OCI-LY7 (cell line): ENCODE measurements at places on chromosomes 7 and 10. TPM values are rescaled to one million over a fixed set of nuclear protein-coding genes. Genes with fewer than 3 reads are reported as not detected.

Gene PLEKHS1
- not detected in 2 replicates for total RNA-seq

Gene C7orf33
- not detected in 2 replicates for total RNA-seq

DNA sequence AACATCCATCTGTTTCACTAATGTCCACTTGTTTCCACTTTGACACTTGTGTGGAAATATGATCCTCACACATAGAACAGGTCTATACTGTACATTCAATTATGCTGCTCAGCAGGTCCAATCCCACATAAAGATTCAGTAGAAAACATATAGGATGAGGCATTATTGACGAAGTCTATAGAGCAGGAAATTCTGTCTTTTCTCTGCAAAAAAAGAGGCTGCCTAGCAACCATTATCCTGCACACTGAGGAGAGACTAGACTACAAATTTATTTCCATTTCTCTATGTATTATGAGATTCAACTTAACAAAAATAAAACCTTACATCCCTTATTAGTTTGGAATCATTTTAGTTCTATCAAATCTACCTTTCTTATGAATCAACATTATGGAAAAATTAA is 204.6 kb upstream of the POM121L12 start:
- DNase-seq, result no peak

DNA sequence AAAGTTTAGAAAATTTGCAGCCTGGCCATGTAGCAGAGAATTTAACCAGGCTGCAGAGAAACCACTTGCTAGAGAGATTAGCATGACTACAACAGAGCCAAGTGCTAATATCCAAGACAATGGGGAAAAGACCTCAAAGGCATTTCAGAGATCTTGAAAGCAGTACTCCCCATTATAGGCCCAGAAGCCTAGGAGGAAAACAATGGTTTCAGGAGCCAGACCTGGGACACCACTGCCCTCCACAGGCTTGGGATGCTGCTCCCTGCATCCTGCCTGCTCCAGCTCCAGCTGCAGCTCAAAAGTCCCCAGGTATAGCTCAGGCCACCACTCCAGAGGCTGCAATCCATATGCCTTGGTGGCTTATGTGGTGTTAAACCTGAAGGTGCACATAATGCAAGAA is 101.5 kb upstream of the TMEM72 start:
- no peak for DNase-seq

GRCh38 chr7:155422599-155423336 is 35.2 kb upstream of the EN2 start:
- no peak for DNase-seq

DNA sequence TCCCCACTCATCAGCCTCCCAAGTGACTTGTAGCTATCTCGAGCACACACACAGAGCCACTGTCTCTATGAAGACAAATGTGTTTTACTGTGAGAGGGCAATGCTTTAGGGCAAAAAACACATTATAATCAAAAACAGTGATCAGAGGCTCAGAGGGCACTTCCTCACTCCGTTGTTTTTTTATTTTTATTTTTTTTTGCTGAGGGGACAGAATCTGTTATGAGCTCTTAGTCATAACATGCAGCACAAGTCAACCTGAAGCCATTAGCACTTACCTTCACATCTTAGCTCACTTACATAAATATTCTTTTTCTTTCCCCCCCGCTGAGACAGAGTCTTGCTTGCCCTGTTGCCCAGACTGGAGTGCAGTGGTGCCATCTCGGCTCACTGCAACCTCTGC is 157.7 kb downstream of the CALN1 start:
- DNase-seq, result no peak

GRCh38 chr7:93957767-93958166 is 36.2 kb downstream of the GNG11 start:
- DNase-seq, result no peak

- DNase-seq, result no peak
Observed at GRCh38 chr7:79241288-79242060, 212.0 kb downstream of the MAGI2 start.

DNA sequence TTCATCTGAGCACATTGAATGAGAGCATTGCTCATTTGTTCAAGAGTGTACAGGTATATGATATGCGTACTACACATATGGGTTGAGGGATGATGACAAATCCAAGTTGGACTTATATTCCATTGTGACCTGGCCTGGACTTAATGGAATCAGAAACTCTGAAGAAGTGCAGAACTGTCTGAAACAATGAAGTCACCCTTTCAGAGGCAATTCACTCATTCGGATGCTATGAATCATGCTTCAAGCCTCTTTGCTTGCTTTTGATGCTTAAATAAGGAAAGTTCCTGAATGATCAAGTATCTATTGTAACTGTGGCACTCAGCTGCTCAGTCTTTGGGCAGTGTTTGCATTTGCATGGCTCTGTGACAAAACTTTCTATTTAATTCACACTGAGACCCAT is 93.4 kb downstream of the ZNF365 start:
- DNase-seq, result no peak

- no peak for DNase-seq
Observed at GRCh38 chr7:8500286-8500685, 66.9 kb downstream of the NXPH1 start.

DNA sequence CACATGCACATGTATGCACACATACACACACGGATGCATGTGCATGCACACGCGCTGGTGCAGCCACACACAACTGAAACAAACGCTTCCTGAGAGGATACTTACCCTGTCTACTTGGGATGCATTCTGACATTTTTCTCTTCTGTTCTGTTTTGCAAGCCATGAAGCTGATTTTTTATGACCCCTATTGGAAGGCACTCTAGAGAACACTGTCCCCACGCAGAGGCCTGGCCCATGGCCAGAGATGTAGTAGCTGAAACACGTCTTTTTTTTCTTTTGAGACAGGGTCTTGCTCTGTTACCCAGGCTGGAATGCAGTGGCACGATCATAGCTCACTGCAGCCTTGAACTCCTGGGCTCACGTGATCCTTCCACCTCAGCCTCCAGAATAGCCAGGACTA is 47.9 kb downstream of the VWA2 start:
- DNase-seq, result no peak

- DNase-seq, result no peak
Observed at GRCh38 chr10:35819736-35820135, 177.6 kb upstream of the FZD8 start.

DNA sequence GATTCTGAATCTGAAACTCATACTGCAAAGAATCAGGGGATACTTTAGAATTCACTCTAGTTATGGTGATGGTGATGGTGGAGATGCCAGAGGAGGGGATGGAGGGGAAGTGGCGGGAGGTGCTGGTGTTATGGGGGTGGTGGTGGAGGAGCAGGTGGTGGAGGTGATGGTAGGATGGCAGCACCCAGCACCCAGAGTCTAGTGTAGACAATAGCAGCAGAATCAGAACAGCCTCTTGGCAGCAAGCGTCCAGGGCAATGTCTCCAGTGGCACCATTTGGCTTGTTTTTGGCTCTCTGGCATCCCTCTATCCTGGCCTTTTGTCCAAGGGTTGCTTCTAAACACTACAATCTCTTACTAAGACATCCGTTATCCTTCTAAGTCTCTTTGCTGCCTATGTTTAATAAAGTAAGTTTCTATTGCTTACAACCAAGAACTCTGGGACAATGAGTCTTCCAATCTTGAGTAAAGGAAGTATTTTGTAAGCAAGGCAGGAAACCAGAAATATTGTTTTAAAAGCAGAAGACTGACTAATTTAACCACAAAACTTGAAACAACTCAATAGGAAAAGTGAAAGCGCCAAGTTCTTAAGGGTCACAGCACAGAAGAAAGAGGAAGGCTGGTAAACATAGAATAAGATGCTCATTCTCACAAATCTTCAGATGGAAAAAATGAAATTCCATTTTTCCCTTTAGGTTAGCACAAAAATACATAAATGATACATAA is 42.4 kb upstream of the GDF10 start:
- no peak for DNase-seq

- peak; percentile 44 for DNase-seq
Observed at GRCh38 chr10:4981722-4982471, 18.7 kb downstream of the AKR1C1 start.

DNA sequence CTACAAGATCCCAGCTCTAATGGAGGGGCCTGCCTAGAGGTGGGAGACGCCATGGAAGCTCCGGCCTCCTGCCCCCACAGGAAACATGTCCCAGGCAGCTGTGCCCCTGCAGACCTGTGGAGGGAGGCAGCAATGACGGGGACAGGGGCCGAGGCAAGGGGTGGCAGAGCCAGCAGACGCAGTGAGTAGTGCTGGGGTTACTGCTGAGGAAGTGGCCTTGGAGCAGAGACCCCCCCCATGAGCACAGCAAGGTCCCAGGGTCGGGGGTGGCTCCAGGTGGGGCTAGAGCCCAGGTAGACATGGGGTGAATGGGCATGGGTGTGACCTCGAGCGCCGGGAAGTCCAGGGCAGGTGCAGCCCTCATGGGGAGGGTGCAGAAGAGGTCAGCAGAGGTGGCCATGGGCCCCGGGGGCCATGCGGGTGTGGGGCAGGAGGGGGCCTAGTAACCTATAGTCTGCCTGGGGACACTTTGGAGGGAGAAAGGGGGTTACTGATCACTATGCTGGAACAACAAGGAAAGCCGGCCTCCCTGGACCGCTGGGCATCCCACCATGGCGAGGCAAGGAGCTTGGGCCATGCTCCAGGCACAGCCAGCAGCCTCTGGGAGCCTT is 45.5 kb downstream of the JAKMIP3 start:
- DNase-seq, result no peak

- no peak for DNase-seq
Observed at GRCh38 chr10:71627956-71628355, 91.6 kb downstream of the C10orf105 start.
